ENCODE measurements at places on chromosomes 4 and X. TPM values are rescaled to one million over a fixed set of nuclear protein-coding genes. Genes with fewer than 3 reads are reported as not detected.

CTSO gene
- polyA plus RNA-seq = 12.8 TPM

CENPVL1 gene
- polyA plus RNA-seq = 0.92 TPM

EPHA5 gene
- 118 TPM for polyA plus RNA-seq

NSG1 gene
- polyA plus RNA-seq = 1,066 TPM

RNF150 gene
- 21.0 TPM for polyA plus RNA-seq

CHM gene
- 117 TPM for polyA plus RNA-seq

TBX22 gene
- polyA plus RNA-seq = not detected

SPANXN4 gene
- polyA plus RNA-seq = not detected

IGSF1 gene
- polyA plus RNA-seq = not detected

All from Purkinje cell (primary cell).